ENCODE measurements at places on chromosomes 6 and 20.
A peak's percentile ranks its signal among the peaks of the same experiment; 100 is the strongest.

GRCh38 chr6:105482227-105482844, 79.5 kb upstream of the PREP start:
- DNase-seq, result no peak

- DNase-seq, result no peak
These were observed 284.8 kb downstream of the BTBD9 start for GRCh38 chr6:38354905-38355304.

DNA sequence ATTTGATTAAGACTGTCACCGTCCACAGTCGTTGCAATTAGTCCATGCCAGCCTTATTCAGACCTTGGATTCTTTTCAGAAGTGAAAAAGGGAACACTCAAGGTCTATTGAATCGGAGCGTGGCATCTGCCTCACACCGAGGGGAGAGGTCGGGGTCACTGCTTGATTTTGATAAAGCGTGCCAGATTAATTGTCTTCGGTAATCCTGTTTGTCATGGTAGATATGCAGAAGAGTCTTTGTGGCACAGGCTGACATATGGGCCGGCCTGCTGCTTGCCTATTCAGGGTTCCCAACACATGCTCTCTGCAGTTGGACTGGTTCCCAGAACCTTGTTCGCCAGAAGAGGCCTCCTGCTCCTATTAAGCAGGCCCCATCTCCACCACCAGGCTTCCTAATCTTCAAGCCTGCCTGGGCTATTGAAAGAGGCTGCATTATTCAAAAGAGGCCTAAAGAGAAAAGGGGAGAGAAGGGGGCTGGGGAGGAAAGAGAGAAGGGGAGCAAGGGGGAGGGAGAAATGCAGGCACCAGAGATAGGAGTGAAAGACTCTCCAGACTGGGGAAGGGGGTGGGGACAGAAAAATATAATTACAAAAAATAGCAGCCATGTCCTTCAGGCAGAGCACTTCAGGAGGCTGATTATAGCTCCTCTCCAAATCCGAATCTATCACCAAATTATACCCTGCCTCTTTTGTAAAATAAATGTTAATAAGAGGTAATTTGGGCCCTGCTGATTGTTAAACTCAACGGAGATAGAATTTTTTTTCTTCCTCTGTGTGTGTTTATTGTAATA, 611.3 kb downstream of the HDGFL1 start:
- peak; percentile 82 for DNase-seq

GRCh38 chr20:35006531-35006971, 50.9 kb downstream of the MYH7B start:
- no peak for DNase-seq

DNA sequence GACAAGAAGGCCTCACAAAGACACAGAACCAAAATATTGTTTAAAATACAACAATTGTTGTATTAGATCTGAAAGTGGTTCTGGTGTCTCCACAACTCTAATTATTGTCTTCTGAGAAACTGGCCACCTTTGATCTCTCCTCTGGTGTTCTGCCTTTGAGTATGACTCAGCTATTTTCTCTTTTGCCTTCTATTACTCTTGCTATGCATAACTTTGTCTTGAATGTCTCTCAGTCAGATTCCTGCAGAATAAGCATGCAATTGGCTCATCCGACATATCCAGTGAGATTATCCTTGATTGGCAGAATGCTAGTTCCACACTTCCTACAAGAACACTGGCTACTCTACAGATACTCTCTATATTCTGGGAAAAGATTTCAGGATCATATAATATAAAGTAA, 14.3 kb upstream of the EPM2A start:
- DNase-seq, result no peak

DNA sequence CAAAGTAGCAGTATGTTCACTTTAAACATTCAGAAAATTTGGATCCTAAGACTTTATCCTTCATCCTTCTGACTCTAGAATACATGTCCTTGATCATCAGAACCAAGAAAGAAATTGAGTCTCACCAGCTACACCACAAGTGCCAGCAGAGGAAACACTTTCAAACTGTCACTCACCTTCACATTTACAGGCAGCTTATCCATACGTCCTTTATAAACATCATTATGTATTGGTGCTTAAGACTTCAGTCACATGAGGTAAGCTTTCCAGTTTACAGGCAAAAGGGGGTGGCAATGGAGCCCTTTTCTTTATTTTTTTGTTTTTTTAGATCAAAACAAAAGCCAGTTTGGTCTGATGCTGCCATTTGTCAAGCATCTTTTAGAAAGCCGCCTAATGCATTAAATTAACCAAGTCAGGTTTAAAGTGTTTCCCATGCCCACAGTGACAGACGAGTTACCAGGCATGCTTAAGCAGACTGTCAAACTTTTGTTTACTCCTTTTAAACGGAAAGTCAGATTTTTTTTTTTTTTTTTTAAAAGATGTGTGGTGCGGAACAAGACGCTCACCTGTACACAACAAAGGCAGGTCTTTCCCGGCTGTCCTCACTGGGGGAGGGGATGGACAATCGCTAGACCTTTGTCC, 952 bp upstream of the BRPF3 start:
- DNase-seq, result no peak

DNA sequence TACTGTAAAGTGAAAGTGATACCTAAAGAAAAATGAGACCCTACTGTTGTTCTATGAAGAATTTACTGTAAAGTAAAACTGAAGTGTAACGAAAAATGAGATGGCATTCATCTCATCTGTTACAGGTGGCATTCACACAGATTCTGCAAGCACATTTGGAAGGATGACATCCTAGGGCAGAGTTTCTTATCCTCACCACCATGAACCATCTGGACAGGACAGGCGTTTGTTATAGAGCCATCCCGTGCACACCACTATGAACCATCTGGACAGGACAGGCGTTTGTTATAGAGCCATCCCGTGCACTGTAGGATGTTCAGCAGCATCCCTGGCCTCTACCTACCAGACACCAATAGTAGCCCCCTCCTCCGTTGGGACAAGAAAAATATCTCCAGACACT, 294.8 kb downstream of the GMDS start:
- DNase-seq, result no peak

DNA sequence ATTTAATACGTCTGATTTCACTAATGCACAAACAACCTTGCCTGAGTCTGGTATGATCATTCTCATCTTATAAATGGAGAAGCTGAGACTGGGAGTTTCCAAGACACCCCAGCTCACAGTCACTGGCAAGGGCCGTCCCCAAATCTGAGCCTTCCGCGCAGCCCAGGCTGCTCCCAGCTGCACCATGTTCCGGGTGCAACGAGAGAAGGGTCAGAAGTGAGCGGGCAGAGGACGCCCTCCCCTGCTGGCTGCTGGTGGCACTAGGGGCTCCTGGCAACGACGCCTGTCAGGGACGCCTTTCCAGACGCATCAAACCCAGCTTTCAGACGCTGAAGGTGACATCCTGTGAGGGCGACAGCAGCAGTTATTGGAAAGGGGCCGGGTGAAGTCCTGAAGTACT, 115.3 kb upstream of the PROKR2 start:
- DNase-seq, result no peak

- no peak for DNase-seq
These were observed 184.7 kb upstream of the RALGAPA2 start for GRCh38 chr20:20897145-20897544.

All from ecto neural progenitor cell (in vitro differentiated cells).